ENCODE measurements at places on chromosomes 12 and 14.

- DNase-seq, result no peak
Measured at GRCh38 chr14:54785778-54786770, 116.6 kb downstream of the GCH1 start.

DNA sequence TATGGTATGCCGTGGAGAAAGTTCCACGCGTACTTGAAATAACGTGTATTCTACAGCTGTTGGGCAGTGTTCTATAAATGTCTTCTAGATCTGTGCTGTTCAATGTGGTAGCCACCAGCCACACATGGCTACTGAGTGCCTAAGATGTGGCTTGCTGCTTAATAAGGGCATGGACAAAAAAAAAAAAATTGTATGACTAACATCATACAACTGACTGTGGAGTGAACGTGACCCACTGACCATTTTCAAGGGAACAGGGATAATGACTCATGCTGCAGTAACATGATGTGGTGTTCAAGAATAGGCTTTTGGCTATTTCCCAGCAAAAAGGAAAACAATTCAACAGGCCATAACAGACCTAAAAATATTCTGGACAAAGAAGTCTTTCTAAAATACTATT lies 13.0 kb downstream of the ATG14 start:
- peak; percentile 98 for DNase-seq

DNA sequence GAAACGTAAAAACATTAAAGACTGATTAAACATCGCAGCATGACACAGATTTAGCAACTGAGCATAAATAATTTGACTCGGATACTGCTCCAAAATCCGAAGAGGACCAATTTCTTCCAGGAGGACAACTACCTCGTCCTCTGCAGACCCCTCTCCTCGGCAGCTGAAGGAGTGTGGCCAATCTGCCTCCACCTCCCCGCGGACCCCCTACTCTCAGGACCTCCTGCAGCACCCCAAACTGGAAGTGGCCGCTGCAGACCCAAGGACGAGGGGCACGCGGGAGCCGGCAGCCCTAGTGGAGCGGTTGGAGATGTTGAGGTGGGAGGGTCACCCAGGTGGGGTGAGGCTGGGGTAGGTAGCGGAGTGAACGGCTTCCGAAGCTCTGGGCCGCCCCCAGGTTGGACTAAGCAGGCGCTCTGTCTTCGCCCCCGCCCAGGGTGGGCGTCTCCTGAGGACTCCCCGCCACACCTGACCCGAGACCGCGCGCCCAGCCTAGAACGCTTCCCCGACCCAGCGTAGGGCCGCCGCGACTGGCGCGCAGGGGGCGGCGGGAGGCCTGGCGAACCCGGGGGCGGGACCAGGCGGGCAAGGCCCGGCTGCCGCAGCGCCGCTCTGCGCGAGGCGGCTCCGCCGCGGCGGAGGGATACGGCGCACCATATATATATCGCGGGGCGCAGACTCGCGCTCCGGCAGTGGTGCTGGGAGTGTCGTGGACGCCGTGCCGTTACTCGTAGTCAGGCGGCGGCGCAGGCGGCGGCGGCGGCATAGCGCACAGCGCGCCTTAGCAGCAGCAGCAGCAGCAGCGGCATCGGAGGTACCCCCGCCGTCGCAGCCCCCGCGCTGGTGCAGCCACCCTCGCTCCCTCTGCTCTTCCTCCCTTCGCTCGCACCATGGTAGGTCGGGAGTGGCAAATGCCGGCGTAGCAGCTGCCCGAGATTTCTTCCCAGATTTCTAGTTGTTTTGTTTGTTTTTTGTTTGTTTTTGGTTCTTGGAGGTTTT lies at the start of gene CALM1:
Gene CALM1, plus strand, starts transcription at position 689 of the 999 bp plus-strand sequence. Its CDS starts 202 bp downstream, at position 891.
- DNase-seq, result peak; percentile 92

- no peak for DNase-seq
Measured at GRCh38 chr14:96559571-96559970, 57.4 kb downstream of the PAPOLA start.

DNA sequence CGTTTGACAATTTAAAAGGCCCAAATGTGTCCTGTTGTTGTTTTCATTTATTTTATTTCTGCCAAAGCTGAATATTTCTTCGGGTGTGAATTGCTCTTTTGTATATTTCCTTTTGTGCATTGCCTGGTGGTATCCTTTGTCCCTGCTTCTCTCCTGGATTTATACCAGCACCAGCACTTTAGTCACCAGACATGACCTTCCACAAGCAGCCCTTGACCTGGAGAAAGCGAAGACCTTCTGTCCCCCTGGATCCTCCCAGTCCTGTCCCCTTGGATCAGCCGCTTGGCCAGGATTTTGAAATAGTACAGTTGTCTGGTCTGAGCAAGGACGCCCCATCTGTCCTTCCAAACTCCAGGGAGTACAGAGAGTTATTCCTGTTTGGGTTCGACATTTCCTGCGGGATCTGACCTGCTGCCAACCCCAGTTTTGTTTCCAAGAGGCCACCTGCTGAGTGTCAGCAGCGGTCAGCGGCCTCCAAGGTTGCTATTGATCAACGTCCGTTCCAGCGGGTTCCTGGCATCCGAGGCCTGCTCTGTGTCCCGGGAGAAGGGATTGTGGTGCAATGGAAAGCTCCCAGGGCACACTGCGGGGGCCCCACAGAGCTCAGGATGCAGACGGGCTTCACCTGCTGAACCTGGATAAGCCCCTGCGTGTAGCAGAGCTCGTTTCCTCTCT lies 45.1 kb upstream of the CHGA start:
- peak; percentile 3 for DNase-seq

DNA sequence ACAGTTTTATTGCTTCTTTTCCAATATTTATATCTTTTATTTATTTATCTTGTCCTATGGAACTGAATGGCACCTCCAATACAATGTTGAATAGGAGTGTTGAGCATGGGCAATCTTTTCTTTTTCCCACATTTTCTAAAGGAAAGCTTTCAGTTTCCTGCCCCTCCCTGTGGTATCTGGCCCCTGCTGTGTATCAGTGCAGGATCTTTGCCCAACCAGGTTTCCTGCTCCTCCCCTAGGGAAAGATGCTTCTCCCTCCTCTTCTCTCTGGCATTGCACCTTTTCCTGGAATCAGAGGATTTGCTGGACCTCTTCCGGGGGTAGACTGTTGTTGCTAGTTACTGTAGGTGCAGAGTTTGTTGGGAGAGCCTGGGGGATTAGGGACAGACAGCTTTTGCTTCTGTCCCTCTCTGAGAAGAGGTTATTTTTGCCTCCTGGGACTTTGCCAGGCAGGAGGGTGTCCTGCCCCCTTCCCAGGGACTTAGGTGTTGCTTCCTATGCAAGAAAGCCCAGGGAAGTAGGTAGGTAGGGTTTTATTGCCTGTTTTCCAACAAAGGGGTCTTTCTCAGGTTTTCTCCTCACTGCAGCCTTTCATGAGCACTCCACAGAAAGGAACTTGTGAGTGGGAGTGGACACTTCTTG lies 67.6 kb downstream of the POLR3B start:
- no peak for DNase-seq

- no peak for DNase-seq
Measured at GRCh38 chr12:80849337-80849736, 88.4 kb downstream of the LIN7A start.

DNA sequence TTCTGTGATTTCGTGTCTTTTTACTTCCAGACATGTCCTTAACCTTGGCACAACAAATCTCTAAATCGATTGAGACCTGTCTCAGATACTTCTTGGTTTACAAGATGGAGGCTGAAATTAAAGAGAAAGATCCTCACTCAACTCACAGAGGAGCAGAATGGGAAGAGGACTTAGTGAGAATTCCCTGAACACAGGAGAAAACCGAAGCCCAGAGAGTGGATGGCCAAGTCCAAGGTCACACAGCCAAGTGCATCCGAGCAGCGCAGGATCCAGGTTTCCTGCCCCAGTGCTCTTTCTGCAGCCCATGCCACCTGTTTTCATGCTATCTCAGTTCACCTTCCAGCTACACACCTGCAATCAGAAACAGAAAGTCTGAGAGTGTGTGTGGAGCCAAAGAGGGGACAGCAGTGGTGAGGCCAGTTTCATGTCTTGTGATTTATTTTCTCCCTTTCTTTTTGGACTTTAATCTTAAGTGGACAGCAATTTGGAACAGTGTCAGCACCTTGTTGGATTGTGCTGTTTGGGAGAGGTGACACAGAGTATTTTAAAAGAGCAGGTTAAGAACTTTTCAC lies 22.9 kb upstream of the TCL1B start:
- no peak for DNase-seq

- no peak for DNase-seq
Measured at GRCh38 chr12:11568762-11569478, 80.6 kb upstream of the ETV6 start.

DNA sequence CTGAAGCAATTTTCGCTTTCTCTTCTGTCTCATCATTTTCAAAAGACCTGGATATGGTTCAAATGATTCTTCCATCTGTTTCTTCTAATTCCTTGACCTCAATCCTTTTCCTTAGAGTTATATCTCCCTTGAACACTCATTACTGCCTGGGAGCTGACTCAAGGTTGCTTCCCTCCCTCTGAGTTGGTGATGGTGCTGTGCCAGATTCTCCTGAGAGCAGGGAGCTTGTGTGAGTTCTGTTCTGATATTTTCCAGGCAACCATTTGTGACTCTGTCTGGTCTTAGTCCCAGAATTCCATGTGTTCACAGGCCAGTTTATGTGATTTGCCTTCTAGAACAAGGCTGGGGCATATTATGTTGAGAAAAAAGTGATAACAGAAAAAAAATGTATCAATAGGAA lies 505.1 kb upstream of the SYT1 start:
- peak; percentile 26 for DNase-seq

- no peak for DNase-seq
Measured at GRCh38 chr12:130924966-130925665, 28.6 kb upstream of the ADGRD1 start.

GRCh38 chr14:103103461-103104388 lies 9.2 kb downstream of the EXOC3L4 start:
- DNase-seq, result peak; percentile 67

DNA sequence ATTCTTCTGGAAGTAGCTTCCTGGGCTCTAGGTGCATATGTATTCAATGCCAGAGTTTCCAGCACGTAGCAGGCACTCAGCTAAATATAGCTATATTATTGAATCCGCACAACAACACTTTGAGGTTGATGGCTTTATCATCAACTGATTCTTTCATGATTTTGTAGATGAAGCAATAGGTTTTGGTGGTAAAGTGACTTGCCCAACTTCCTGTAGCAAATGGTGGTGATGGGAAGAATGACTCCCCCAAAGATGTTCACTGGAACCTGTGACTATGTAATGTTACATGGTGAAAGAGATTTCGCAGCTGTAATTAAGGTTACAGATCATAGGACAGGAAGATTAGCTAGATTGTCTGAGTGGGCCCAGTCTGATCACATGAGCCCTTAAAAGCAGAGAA lies 3.2 kb downstream of the TDRD9 start:
- no peak for DNase-seq

- no peak for DNase-seq
Measured at GRCh38 chr14:93804654-93805053, 16.4 kb upstream of the PRIMA1 start.

GRCh38 chr12:56119361-56119796 lies 1.3 kb downstream of the ZC3H10 start:
- peak; percentile 87 for DNase-seq

DNA sequence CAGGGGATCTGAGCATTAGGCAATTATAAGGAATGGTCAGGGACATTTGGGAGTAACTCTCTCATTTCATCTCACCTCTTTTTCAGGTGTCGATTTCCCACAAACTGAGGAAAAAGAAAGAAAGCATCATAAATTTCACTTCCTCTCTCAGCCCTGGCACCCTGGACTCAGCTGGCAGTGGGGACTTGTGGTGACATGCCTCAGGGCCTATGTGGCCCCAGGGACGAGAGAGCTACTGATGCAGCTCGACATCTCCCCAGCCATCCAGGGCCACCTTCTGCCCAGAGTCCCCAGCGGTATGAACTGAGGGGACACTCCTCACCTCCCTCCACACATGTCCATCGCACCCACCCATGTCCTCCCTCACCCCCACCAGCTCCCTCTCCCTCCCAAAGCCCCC lies 11.7 kb downstream of the TNFRSF1A start:
- DNase-seq, result no peak

GRCh38 chr12:59827767-59828166 lies 231.9 kb downstream of the SLC16A7 start:
- no peak for DNase-seq

DNA sequence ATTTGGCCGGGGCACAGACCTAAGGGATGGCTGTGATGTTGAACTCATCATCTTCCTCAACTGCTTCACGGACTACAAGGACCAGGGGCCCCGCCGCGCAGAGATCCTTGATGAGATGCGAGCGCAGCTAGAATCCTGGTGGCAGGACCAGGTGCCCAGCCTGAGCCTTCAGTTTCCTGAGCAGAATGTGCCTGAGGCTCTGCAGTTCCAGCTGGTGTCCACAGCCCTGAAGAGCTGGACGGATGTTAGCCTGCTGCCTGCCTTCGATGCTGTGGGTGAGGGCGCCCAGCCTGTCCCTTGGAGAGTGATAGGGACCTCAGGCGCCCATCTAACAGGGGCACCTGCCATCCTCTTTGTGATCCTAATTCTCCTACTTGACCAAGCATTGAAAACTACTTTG lies 12.4 kb downstream of the OAS3 start:
- DNase-seq, result no peak

DNA sequence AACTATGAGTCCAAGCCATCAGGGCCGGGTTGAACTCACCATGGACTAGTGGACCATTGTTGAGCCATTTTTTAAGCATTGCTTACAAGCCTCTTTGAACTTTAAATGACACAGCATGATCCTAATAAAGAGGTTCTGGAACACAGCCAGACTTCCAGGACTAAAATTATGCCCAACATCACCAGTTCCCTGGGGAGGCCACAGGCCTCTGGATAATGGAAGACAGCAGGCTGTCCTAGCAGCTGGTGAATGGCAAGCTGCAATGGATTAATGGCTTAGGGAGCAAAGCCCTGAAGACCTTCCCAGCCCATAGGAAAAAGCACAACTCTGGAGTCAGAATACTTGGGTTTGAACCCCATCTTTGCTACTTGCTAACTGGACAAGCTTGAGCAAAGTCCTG lies 71.3 kb downstream of the FLRT2 start:
- DNase-seq, result no peak

DNA sequence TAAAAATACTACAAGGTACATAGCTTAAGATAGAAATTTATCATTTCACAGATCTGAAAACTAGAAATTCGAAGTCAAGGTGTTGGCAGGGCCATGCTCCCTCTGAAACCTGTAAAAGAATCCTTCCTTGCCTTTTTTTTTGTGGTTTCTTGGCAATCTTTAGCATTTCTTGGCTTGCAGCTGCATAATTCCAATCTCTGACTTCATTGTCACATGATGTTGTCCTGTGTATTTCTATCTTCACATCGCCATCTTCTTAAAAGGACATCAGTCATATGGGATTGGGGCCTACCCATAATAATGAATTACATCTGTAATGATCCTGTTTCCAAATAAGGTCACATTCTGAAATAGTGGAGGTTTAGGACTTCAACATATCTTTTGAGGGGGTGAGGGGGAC lies 250.4 kb downstream of the TMTC2 start:
- DNase-seq, result no peak

DNA sequence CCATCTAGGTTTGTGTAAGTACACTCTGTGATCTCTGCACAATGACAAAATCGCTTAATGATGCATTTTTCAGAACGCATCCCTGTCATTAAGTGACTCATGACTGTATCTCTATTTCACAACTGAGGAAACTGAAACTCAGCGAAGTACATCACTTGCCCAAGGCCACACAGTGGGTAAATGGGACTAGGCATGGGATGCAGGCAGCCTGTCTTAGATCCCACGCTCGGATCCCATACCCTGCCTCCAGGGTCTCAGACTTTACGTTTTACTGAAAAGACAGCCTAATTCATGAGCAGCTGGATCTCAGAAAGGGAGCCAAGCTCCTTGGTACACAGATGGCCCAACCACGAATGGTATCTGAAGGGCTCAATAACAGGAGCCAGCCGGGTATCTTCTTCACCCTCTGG lies 2.4 kb upstream of the MLEC start:
- DNase-seq, result peak; percentile 50

- peak; percentile 31 for DNase-seq
Measured at GRCh38 chr12:132523576-132524331, 33.8 kb downstream of the FBRSL1 start.

- no peak for DNase-seq
Measured at GRCh38 chr12:63869656-63870055, 25.2 kb downstream of the SRGAP1 start.

All from HCEC 1CT (cell line).